ENCODE measurements at places on chromosomes 2 and 18.
A peak's percentile ranks its signal among the peaks of the same experiment; 100 is the strongest.

GRCh38 chr2:219060821-219061791 lies at the start of gene IHH:
Gene IHH, minus strand, starts transcription at chr2:219060921. Its CDS starts 454 bp downstream, at chr2:219060467.
- DNase-seq, result peak; percentile 19

DNA sequence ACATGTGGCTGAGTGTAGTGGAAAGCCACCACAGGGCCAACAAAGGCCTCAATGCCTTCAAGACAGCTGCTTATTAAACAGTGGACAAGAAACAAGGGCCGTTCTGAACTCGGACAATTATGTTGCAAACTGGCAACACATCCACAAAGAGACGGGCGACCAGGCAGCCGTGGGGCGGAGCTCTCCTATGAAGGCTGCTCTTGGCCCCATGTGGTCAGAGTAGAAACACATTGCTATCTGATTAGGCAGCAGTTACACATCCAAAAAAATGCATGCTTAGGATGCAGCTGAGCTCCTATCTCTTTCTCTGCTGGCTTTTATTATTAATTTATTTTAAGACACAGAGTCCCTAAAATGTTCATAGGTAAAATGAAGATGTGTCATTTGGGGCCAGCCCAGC lies 163.4 kb downstream of the TMEM163 start:
- no peak for DNase-seq

DNA sequence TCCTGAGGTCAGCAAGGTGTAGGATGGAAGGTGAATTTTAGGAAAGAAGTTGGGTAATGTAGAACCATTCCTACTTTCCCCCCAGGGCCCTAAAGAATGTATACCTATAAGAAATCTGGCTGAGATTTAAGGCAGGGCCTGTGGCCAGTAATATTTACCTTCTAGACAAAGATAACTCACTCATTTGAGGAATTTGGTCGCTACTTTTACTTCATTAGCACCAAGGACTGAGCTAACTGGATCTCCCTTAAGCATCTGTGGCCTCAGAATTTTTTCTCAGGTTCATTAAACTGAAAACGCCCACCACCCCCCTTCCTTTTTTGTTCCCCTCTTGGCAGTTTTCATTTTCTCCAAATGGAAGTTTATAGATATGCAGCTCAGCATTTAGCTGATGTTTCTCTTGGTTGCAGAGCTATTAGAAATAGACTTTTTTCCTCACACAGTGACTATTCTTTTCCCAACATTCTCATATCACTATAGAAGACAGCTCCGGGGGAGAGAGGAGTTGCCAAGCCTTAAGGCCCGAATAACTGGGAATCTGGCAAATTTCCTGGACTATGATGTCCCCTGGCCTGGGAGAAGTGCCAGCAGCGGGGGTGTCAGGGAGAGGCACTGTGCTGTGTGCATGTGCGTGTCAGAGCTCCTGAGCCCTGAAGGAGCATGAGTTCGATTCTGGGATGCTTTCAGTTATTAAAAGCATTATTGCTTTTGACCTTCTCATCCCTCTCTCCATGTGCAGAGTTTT lies 310.9 kb downstream of the PRKCE start:
- DNase-seq, result peak; percentile 95

- no peak for DNase-seq
Observed at GRCh38 chr2:109450574-109451273, 163.0 kb downstream of the SEPTIN10 start.

DNA sequence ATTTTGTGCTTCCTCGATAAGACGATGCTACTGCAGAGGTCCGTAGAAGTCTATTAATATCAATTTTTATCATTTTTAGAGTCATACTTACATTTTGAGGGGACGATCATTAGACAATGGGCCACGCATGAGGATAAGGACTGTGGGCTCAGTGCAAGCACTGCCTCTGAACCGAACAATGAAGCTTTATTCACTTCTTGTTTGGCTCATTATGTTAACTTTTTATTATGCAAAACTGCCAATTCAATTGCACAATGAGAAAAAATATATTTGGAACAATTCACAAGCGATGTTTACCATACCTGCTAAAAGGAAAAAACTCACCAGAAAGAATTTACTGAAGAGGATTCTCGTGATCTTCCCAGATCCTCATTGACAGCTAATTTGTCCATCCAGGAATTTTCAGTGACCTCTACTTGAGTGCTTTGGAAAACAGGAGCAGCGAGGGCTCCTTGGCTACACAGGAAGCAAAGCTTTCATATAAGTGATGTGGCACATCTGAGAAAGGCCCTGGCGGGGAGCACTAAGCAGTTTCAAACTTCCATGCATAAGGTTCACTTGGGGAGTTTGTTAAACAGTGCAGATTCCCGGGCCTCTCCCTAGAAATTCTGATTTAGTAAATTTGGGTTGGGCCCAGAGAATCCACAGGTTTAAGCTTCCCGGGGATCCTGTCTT lies 13.3 kb upstream of the CAPN13 start:
- no peak for DNase-seq

- no peak for DNase-seq
Observed at GRCh38 chr2:13115643-13116042, 398.9 kb downstream of the TRIB2 start.

GRCh38 chr18:41537666-41538065 lies 417.4 kb upstream of the PIK3C3 start:
- no peak for DNase-seq

GRCh38 chr18:28523758-28524475 lies 347.0 kb upstream of the CDH2 start:
- no peak for DNase-seq

- DNase-seq, result no peak
Observed at GRCh38 chr2:58350484-58350883, 109.4 kb upstream of the FANCL start.

GRCh38 chr2:174036825-174037224 lies 71.7 kb upstream of the SP3 start:
- no peak for DNase-seq

DNA sequence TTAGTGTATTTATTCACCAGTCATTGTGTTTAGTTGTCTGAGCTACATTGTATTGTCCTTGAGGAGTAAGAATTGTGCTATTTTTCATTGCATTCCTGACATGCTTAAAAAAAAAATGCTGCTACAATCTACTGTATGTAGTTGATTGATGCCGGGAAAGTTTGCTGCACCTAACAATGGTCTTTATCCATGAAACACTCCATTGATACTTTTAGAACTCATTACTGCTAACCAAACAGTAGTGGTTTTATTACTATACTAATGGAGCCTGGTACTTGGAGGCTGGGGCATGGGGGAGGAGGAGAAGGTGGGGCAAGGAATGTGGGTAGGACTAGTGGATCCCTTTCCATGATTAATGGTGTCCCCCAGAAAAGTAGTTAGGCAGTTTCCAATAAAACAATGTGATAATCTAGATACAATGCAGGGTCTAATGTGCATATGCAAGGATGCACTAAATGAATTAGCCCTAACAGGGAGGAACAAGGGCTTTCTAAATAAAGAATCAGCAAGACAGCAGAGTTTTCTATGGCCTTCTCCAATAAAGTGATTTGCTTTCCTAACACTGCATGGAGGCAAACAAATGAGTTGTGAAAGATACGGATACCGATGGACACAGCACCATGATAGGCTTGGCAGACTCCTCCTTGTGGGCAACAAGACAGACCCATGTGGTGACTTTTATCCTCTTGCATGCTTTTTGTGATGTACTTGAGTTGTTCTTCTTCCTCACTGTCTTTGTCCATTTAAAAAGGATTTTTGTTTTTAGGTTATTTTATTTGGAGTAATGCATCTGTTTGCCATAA lies 78.5 kb downstream of the FMNL2 start:
- DNase-seq, result peak; percentile 44

- peak; percentile 70 for DNase-seq
Observed at GRCh38 chr2:144370937-144371584, 148.9 kb downstream of the ZEB2 start.

- no peak for DNase-seq
Observed at GRCh38 chr2:210655229-210655975, 99.0 kb downstream of the CPS1 start.

Measured in EH (cell line).